ENCODE measurements at places on chromosomes 7 and 10. TPM values are rescaled to one million over a fixed set of nuclear protein-coding genes. Genes with fewer than 3 reads are reported as not detected.

HOXA2 gene
- 0.11 TPM for total RNA-seq

MIOS gene
- 23.5 TPM for total RNA-seq

CPA4 gene
- not detected for total RNA-seq

TAS2R41 gene
- total RNA-seq = not detected

FBXO24 gene
- 0.35 TPM for total RNA-seq

SNX10 gene
- total RNA-seq = 1.2 TPM

VENTX gene
- total RNA-seq = 0.43 TPM

SFRP4 gene
- total RNA-seq = 0.59 TPM

NEURL1 gene
- total RNA-seq = 0.05 TPM

DNA sequence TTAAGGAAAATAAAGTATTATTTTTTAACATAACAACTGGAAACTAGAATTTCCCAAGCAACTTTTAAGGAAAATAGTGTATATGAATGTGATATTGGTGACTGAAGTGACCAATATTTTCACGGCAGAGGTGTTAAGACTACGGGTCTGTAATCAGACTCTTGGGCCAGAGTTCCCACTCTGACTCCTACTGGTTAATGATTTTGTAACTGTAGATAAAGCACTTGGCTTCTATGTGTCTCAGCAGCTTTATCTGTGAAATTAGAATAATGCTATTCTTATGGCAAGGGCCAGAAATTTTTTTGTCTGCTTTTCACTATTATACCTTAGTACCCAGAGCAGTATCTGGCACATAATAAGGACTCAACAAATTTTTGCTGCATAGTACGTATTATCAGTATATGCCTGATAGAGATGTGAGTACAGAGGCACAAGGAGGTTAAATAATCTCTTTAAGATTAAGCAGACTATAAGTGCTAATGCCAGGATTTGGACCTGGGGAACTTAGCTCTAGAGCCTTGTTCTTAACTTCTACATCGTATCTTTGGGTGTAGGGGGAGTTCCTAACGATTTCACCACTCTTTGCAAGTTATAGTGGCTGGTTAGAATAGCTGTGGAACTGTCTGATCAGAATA lies 186.1 kb upstream of the SLC26A5 start:
- DNase-seq = no peak

GRCh38 chr7:30965883-30966282 lies 2.1 kb downstream of the GHRHR start:
- DNase-seq = no peak

GRCh38 chr10:93849593-93849992 lies 44.2 kb upstream of the SLC35G1 start:
- DNase-seq = no peak

- no peak for DNase-seq
Observed at GRCh38 chr10:62057359-62057758, 155.9 kb downstream of the ARID5B start.

DNA sequence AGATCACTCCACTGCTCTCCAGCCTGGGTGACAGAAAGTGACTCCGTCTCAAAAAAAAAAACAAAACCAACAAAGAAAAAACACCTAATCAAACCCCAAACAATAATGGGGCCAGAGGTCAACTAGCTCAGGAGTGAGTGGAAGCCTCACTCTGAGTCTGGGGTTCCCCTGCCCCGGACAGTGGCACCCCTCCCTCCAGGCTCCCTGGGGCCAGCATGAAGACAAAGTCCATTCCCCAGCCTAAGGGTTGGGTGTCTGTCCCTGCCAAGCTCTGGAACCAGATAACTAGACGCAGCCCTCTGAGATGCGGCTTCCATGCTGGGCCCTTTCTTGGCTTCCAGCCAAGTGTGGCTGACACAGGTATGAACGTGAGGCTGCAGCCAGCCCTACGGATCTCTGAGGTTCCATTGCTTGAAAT lies 1.7 kb upstream of the FUOM start:
- DNase-seq = no peak

GRCh38 chr10:100895346-100895745 lies 17.4 kb upstream of the SLF2 start:
- DNase-seq = no peak

DNA sequence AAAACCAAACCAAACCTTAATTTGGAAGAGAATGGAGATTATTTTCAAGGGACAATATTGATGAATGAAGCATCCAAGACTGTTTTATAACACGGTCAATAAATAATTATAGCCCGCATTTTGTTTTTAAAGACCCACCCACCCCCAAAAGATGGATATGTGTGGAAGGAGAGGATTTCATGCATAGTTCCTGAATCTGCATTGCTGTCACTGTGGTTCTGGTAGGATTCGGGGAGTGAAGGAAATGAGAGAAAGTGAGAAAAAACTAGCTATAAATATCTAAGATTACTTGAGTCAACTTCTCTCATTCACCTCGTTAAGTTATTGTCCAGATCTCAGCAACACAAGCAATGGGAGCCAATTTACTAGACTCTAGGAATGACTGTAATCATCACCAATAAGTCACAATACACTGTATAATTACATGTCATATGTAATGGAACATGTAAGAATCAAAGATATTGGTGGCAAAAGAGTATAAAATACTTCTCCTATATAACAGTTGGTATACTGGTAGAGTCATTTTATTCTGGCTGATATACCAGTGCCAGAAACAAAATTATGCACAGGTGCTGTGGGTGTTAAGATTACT lies 30.2 kb downstream of the NAMPT start:
- no peak for DNase-seq

GRCh38 chr10:29127731-29128130 lies 161.1 kb upstream of the LYZL1 start:
- DNase-seq = no peak

- DNase-seq = no peak
Observed at GRCh38 chr7:7967886-7968543, 581 bp upstream of the GLCCI1 start.

GRCh38 chr7:3279147-3279818 lies 21.8 kb upstream of the SDK1 start:
- no peak for DNase-seq

- DNase-seq = no peak
Observed at GRCh38 chr7:50826371-50827172, 43.9 kb upstream of the GRB10 start.

GRCh38 chr7:1136841-1137516 lies 23.0 kb downstream of the ZFAND2A start:
- no peak for DNase-seq

DNA sequence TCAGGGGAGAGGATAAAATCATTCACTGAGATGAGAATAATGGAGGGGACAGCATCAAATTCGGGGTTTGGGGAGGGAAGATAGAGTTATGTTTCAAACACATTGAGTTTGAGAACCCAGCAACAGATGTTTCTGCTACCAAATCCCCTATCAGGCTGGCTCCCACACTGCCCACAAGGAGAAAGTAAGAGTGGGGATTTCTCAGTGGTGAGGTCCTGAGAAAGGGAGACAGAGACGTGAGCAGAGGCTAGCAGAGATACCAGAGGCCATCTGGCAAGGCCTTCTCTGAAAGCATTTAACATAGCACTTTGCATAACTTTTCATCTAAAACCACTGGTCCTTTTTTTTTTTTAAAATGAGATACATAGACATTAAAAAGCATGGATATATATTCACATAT lies 7.8 kb upstream of the SLF2 start:
- DNase-seq = no peak

DNA sequence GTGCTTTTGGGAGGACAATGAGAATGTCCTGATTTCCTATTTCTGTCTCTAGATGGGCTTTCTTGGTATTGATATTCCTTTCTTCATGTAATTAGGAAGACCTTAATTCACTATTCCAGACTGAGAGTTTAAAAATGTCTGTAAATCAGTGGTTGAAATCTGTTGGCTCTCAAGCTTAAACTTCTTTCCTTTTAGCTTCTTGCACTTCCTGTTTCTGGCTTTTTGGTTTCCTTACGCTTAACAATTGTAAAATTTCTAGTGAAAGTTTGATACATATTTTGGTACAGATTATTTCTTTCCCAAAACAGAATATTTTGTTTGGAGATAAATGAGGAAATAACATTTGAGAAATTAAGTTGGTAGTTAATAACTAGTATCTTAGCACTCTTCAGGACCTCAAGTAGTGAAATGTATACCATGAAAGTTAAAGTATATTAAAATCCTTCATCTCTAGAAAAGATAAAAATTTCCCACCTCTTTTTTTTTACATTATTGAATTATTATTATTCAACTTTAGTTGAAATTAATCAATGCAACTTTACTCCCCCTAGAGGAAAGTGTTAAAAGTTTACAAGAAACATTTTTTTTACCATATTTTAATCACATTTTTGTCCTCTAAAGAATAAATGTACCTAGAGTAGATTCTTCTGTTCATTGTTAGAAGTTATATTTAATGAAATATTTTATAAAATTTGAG lies 137.2 kb downstream of the PHTF2 start:
- no peak for DNase-seq

GRCh38 chr7:132030883-132031282 lies 474.5 kb upstream of the PODXL start:
- no peak for DNase-seq

- no peak for DNase-seq
Observed at GRCh38 chr10:66917104-66917503, 8.7 kb upstream of the LRRTM3 start.

All from Right ventricle myocardium superior (tissue), 1 donor.